ENCODE measurements at places on chromosomes 16 and 17.

GRCh38 chr16:68470461-68471150, 22.3 kb upstream of the SMPD3 start:
- no peak for DNase-seq

GRCh38 chr16:48617711-48618148, 7.8 kb upstream of the N4BP1 start:
- no peak for DNase-seq

GRCh38 chr17:32819035-32819434, 57.9 kb downstream of the MYO1D start:
- DNase-seq, result no peak

- no peak for DNase-seq
Observed at GRCh38 chr17:35603674-35604073, 16.6 kb downstream of the AP2B1 start.

- no peak for DNase-seq
Observed at GRCh38 chr16:72094266-72094610, 591 bp downstream of the DHX38 start.

DNA sequence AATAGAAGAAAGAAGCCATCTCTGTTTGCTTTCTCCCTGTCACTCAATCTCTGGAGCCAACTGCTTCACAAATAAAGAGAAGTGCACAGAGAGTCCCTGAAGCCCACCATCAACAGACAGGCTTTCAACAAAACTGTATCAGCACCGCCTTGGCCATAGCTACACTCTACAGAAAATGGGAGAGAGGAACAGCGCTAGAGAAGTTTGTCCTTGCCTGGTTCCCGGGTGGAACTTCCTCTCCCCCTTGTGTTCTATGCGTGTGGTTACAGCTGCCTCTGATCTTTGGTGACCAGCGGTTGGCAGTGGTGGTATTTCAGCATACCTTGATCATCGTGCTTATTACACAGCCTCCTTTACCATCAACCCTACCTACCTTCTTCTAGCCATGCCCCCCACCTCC, 91.4 kb upstream of the CCL2 start:
- no peak for DNase-seq

DNA sequence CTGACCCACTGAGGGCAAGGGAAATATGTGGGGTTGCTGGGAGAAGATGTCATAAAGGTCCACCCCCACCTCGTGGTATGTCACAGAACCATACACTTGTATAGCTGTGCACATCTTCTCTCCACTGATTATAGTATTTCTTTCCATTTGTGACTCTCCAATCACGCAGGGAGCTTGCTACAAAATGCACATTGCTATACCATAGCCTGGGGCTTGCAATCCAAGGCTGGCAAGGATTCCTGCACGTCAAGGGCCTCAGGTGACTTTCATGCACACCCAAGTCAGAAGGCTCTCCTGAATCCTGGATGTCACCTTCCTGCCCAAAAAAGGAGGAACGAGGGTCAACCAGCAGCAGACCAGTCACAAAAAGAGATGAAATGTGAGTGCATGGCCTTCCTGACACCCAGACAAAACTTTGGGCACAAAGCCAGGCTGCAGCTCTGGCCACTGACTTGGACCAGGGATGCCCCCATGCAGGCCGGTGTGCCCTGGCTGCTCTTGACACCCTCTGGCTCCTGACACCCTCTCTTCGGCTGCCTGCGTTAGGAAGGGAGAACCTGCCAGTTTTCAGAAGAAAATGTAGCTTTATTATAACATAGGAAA, 12.1 kb downstream of the TBC1D26 start:
- no peak for DNase-seq

GRCh38 chr17:76738468-76738850, 540 bp downstream of the MFSD11 start:
- DNase-seq, result no peak

- DNase-seq, result no peak
Observed at GRCh38 chr16:24336491-24336890, 80.4 kb downstream of the CACNG3 start.

DNA sequence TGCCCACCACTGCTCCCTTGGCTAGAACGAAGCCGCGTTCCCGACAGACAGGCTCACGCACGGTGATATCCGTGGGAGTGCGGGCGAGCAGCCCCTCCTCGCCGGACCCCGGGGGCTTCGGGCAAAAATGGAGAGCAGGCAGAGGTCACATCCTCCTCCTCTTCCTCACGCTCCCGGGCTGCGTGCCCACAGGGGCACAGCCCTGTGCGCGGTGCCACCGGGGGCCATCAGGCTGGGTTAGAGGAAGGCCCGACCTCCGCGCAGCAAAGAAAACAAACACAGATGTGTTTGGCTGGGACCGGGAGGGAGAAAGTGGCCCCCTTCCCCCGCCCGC, 519 bp upstream of the NTN1 start:
- DNase-seq, result no peak

DNA sequence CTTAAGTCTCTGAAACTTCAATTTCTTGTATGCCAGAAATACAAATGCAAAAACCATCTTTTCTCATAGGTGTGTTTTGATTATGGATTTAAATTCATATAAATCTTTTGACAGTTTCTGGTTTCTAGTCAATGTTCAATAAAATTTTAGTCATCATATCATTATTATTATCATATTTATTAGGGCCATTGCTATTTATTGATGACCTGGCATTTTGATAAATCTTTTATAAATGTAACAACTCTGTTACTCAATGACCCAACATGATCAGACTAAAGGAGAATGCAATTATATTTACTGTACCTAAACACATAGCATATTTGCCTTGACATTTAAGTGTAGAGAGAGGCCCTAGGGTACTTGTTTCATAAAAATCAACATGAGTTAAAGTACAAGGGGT, 320.8 kb downstream of the CDH8 start:
- no peak for DNase-seq

DNA sequence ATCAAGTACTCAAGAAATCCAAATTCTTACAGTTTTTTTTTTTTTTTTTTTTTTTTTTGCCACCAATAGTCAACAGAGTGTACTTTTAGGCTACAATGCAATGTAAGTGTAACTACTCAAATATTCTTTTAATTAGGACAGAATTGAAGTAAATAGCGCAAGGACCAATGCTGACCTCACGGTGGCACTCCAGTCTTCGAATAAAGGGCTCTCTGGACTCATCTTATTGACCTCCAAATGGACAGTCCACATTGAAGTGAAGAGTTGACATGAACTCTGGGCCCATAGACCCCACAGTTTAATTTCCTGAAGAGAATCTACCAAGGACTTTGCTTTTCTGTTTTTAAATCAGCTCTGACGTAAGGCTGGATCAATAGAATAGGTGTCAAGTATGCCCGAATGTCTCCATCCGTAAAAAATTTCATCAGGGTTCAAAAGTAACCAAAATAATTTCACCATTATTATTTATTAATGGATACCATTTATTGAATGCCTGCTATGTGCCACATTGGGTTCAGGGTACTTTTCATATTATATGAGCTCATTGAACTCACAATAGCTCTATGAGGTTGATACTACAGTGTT, 7.3 kb upstream of the DDX52 start:
- DNase-seq, result no peak

- DNase-seq, result no peak
Observed at GRCh38 chr16:20107083-20107482, 33.4 kb upstream of the GPR139 start.

DNA sequence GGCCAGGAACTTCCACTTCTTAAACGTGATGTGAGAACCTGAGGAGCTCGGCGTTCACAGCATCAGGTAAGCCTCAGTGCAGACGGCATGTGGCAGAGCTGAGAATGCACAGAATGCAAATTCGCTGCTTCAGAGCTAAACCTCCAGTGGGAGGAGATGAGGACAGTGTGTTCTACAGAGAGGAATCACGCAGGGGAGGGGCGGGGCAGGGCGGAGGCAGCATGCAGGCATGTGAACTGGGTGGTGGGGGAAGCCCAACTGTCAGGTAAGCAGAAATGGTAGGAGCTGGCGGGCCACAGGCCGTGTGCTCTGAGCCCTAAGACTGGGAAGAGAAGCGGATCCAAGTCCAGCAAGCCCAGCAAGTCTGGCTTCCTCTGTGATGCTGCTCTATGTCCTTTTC, 94.7 kb downstream of the ZNF778 start:
- no peak for DNase-seq

DNA sequence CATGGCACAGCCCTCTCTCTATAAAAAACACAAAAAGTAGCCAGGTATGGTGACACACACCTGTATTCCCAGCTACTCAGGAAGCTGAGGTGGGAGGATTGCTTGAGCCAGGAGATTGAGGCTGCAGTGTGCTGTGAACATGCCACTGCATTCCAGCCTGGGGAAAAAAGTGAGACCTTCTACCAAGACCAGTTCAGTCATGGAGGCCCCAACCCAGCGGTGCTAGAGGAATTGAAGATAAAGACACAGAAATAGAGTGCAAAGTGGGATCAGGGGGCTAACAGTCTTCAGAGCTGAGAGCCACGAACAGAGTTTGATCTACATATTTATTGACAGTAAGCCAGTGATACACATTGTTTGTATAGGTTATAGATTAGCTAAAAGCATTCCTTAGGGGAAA, 15.6 kb upstream of the CCL8 start:
- DNase-seq, result no peak

DNA sequence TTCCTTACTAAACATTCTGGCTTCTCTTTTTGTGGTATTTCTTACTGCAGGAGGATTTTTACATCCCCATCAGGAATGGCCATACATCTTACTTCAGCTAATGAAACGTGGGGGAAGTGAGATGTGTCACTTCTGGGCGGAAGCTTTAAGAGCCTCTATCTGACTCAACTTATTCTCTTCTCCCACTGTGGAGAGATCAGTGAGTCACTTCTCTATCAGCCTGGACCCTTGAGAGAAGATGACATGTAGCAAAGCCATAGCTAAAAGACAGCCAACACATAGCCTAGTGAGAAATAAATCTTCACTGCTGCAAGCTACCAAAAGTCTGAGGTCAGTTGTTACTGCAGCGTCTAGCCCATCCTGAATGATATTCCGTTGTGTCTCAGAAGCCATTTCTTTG, 1066.7 kb upstream of the RBFOX1 start:
- no peak for DNase-seq
